GM23338 (cell line): ENCODE measurements at places on chromosomes 11 and 22. TPM values are rescaled to one million over a fixed set of nuclear protein-coding genes. Genes with fewer than 3 reads are reported as not detected.

SMC1B gene
- not detected in 2 replicates for total RNA-seq

RGL4 gene
- total RNA-seq = not detected in 2 replicates

UBASH3B gene
- total RNA-seq = 12.0 and 17.2 TPM in 2 replicates

NAALAD2 gene
- total RNA-seq = 4.3 and 12.4 TPM in 2 replicates

IL17REL gene
- total RNA-seq = 0.31 TPM in 1 of 2 replicates, not detected in the other

BBS1 gene
- total RNA-seq = 27.8 and 41.3 TPM in 2 replicates

ATG2A gene
- total RNA-seq = 26.2 and 31.7 TPM in 2 replicates

OR6T1 gene
- total RNA-seq = not detected in 2 replicates

TRIM48 gene
- total RNA-seq = not detected in 2 replicates

WBP2NL gene
- total RNA-seq = 0.14 and 0.39 TPM in 2 replicates

PDGFB gene
- 5.2 and 8.0 TPM in 2 replicates for total RNA-seq

STK33 gene
- 17.2 and 25.2 TPM in 2 replicates for total RNA-seq

RASD2 gene
- total RNA-seq = 3.2 and 3.6 TPM in 2 replicates
